ENCODE measurements at places on chromosomes 4 and X. TPM values are rescaled to one million over a fixed set of nuclear protein-coding genes. Genes with fewer than 3 reads are reported as not detected.

Gene CT45A10
- total RNA-seq, result not detected

Gene SERPINA7
- total RNA-seq, result not detected

DNA sequence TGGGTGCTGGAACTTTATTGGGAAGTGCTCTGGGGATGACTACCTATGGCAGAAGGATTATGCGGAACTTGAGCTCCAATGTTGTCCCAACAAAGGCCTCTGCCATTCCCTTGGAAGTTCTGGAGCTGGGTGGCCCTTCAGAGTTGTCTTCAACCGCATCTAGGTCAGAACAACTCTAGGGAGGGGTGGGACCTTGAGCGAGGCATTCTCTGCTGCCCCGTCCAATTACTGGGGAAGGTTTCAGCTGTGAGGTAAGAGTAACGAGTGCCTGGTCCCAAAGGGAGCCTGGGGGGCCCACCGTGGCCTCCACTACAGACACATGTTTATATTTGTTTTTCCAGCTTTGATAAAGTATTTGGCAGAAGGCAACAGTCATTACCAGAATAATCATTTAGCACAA lies 79.4 kb downstream of the MAOA start:
- H3K4me1 ChIP-seq, result no peaks in the 10 kb centered on the region
- no peaks in the 10 kb centered on the region for H3K36me3 ChIP-seq

Gene TLL1
- not detected for total RNA-seq

GRCh38 chr4:168683595-168683994 lies 186.7 kb downstream of the PALLD start:
- H3K4me1 ChIP-seq, result no peaks in the 10 kb centered on the region
- H3K27me3 ChIP-seq, result no peaks in the 10 kb centered on the region
- H3K36me3 ChIP-seq, result no peaks in the 10 kb centered on the region
- no peak for DNase-seq
- no peak overlapping the region for H3K27ac ChIP-seq

GRCh38 chr4:84825701-84826341 lies 140.7 kb downstream of the WDFY3 start:
- DNase-seq, result no peak
- H3K4me3 ChIP-seq, result no peak overlapping the region
- no peaks in the 10 kb centered on the region for H3K4me1 ChIP-seq
- no peaks in the 10 kb centered on the region for H3K36me3 ChIP-seq

Gene MUC7
- not detected for total RNA-seq

Gene CSN1S1
- not detected for total RNA-seq

GRCh38 chr4:89422441-89422990 lies 114.9 kb upstream of the GPRIN3 start:
- no peak overlapping the region for H3K4me3 ChIP-seq
- H3K27ac ChIP-seq, result no peak overlapping the region
- H3K27me3 ChIP-seq, result no peaks in the 10 kb centered on the region
- no peaks in the 10 kb centered on the region for H3K4me1 ChIP-seq

DNA sequence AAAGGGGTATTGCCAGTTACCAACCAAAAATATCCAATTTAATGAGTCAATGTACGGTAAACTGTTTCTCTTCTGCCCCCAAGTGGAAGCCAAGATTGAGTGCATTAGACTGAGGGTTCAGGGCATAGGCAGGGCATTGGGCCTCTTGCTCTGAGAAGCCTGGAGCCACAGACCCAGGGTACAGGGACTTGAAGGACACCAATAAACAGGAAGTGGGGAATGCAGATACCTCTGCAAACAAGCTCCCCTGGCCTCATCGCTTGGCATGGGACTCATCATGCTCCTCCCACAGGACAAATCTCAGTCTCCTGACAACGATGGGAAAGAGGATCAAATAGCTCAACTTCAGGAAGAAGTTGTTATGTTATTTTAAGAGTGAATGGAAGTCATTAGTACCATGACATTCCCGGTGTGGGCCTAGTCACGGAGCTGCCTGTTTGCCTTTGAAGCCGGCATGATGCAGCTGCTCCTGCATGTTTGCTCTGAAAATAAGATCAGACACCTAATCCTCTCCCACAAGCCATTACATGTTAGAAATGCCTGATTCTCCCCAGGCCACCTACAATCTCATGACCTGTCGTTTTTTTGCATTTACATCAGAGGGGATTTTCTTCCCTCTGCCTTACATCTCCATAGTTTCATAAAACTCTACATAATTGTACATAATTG lies 224.2 kb downstream of the RCHY1 start:
- H3K4me1 ChIP-seq, result no peaks in the 10 kb centered on the region
- no peak for DNase-seq
- H3K27me3 ChIP-seq, result no peaks in the 10 kb centered on the region
- no peaks in the 10 kb centered on the region for H3K36me3 ChIP-seq

Gene NDP
- not detected for total RNA-seq

GRCh38 chr4:6272863-6273660 lies 3.4 kb downstream of the WFS1 start:
- no peaks in the 10 kb centered on the region for H3K36me3 ChIP-seq
- H3K4me1 ChIP-seq, result peaks cover 13% of the 10 kb centered on the region
- no peak overlapping the region for H3K4me3 ChIP-seq
- H3K27me3 ChIP-seq, result peaks cover 30% of the 10 kb centered on the region

DNA sequence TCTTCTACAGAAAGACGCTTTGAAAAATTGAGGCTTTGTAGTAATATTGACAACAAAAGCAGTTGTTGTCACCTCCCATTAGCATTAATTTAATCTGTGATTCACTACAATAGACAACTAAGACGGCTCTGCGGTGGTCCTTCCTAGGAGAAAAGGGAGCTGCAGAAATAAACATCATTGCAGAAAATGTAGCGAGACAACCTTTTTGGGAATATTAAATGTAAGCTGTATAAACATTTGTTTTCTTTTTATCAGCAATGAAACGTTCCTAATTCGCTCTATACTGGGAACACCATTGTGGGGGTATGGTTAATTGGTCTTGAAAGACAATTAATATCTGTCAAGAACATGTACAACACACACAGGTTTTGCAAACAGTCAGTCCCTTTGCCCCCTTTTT lies 583.3 kb upstream of the TENM3 start:
- H3K4me3 ChIP-seq, result no peak overlapping the region
- H3K27me3 ChIP-seq, result no peaks in the 10 kb centered on the region
- no peak overlapping the region for H3K27ac ChIP-seq
- H3K36me3 ChIP-seq, result no peaks in the 10 kb centered on the region

Gene CYLC1
- not detected for total RNA-seq

DNA sequence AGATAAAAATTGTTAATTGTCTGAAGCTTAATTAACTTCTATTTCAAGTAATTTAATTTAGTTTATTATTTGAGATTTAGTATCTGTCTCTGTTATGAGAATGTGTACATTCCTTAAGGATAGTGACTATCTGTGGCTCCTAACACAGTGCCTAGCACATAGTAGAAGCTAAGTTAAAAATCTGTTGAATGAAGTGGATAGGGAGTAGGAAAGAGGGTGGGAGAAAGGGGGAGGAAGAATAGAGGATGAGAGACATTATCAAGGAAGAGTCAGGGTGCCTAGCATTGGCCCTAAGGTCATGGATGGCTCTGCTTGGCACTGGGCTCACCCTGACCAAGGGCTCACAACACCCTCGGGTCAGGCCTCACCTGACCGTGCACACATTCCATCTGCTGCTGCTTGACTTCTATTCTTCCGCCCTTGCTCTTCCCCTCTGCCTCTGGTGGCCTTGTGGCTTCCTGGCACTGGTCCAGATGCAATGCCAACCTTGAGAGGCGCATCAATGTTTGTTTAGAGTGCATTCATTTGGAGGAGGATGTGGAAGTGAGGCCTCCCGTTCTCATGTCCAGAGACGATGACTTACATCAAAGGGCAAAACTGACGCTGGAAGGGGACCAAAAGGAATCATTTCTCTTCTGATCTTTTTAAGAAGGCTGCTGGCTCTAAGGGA lies 42.3 kb downstream of the TRIM2 start:
- DNase-seq, result no peak
- no peaks in the 10 kb centered on the region for H3K36me3 ChIP-seq
- H3K27me3 ChIP-seq, result peaks cover 3% of the 10 kb centered on the region
- no peak overlapping the region for H3K4me3 ChIP-seq
- peaks cover 14% of the 10 kb centered on the region for H3K4me1 ChIP-seq

DNA sequence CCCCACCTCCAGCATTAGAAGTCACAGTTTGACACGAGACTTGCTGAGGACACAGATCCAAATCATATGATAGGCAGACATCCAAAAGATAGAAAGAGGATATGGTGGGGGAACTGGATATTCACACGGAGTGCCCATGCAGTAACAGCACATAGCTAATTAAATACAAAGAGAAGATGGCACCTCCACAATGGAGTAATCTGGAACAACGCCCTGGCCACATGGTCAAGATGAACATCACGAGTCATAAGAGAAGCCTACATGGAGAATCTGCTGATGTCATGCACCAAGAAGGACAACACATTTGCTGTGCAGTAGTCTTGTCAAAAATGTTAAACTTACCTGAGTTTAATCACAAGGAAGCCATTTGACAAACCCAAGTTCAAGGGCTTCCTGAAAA lies 10.1 kb upstream of the LOC101059915 start:
- H3K4me3 ChIP-seq, result no peak overlapping the region
- no peak for DNase-seq
- H3K4me1 ChIP-seq, result peaks cover 16% of the 10 kb centered on the region
- H3K27me3 ChIP-seq, result no peaks in the 10 kb centered on the region

GRCh38 chr4:56197387-56197786 lies 189.9 kb downstream of the AASDH start:
- no peak overlapping the region for H3K27ac ChIP-seq
- H3K36me3 ChIP-seq, result no peaks in the 10 kb centered on the region
- H3K27me3 ChIP-seq, result peaks cover 19% of the 10 kb centered on the region
- DNase-seq, result no peak
- no peak overlapping the region for H3K4me3 ChIP-seq

Gene CACNA1F
- 1.7 TPM for total RNA-seq

GRCh38 chrX:17758382-17758781 lies 21.1 kb downstream of the SCML1 start:
- H3K4me1 ChIP-seq, result peaks cover 1% of the 10 kb centered on the region
- no peak overlapping the region for H3K27ac ChIP-seq
- no peaks in the 10 kb centered on the region for H3K27me3 ChIP-seq
- DNase-seq, result no peak

DNA sequence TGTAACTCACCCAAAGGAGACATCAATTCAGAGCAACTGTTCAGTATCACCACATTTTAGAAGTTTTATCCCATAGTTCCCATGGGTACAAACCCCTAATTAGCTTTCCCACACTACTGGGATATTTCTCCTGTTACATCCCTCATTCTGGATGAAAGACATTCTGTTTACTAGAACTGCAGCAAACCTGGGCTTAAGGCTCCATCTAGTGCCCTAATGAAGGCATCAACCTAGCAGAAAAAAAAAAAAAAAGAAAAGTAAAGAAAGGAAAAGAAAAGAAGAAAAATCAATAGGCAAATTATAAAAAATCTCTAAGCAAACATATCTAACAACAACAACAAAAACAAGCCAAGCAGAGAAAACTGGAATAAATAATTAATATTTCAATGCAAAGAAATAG lies 133.7 kb upstream of the CPXCR1 start:
- no peaks in the 10 kb centered on the region for H3K36me3 ChIP-seq
- no peak overlapping the region for H3K27ac ChIP-seq
- DNase-seq, result no peak
- no peaks in the 10 kb centered on the region for H3K4me1 ChIP-seq

DNA sequence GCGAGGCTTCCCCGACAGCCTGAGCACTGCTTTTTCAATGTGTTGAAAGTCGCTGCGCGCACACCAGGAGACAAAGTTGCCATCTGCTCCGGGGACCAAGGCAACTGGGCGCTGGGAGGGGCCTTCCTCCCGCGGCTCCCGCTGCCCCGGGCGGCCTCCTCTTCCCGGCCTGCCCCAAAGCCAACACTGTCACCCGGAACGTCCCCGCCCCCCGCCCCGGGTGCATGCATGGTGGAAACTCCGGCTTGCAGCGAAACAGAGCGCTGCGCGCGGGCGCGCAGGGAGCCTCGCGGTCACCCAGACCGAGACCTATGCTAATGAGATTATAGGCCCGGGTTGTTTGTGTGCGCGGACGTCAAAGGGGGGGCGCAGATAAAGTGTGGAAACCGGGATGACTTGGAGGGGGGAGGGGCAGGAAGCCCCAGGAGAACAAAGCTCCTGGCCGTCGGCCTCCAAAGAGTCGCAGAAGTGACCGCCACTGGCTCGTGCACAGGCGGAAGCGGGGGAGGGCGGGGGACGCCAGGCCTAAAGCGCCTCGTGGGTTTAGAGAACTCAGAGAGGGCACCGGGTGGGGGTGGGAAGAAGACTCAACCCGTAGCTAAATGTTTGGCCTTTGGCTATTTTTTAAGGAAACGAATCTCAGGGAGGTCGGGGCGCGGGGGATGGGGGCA lies 88.8 kb downstream of the BCOR start:
- no peaks in the 10 kb centered on the region for H3K36me3 ChIP-seq
- H3K4me1 ChIP-seq, result peaks cover 26% of the 10 kb centered on the region
- H3K27ac ChIP-seq, result no peak overlapping the region
- peak; percentile 57 for DNase-seq
- peak overlapping the region; percentile 78 for H3K4me3 ChIP-seq

DNA sequence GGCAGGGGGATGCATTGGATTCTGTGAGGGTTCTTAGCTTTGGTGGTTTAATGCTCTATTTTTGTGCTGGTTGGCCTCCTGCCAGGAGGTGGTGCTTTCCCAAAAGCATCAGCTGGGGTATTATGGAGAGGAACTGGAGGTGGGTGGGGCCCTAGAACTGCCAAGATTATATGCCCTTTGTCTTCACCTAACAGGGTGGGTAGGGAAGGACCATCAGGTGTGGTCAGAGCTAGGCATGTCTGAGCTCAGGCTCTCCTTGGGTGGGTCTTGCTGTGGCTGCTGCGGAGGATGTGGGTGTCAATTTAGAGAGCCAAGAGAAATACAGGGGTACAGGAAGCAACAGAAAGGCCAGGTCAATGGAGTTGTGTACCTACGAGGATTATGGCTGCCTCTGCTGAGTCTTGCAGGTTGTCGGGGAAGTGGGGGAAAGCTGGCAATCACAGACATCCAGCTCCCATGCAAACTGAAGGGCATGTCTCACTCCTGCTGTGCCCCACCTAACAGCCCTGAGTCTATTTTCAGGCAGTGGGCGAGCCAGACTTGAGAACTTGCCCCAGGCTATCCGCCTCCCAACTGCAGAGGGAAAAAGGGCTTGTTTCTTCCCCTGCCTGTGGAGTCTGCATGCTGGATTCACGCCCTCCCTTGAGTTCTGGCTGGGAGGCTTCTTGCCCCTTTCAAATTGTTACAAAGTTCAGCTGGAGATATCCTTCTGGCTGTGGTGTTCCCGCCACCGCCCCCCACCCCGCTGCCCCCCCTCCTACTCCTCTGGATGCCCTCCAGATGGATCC lies 212.0 kb downstream of the COMMD8 start:
- no peaks in the 10 kb centered on the region for H3K4me1 ChIP-seq
- no peaks in the 10 kb centered on the region for H3K27me3 ChIP-seq
- DNase-seq, result no peak

Gene TCEAL1
- total RNA-seq, result 10.1 TPM

- H3K36me3 ChIP-seq, result peaks cover 2% of the 10 kb centered on the region
- H3K27me3 ChIP-seq, result peaks cover 7% of the 10 kb centered on the region
- peak overlapping the region; percentile 47 for H3K4me3 ChIP-seq
- peaks cover 22% of the 10 kb centered on the region for H3K4me1 ChIP-seq
- peak overlapping the region; percentile 90 for H3K27ac ChIP-seq
- peak; percentile 51 for DNase-seq
Observed at GRCh38 chr4:2787230-2788100, 5.4 kb upstream of the SH3BP2 start.

GRCh38 chrX:15405846-15406245 lies 21.6 kb upstream of the VEGFD start:
- H3K27me3 ChIP-seq, result no peaks in the 10 kb centered on the region
- H3K4me3 ChIP-seq, result no peak overlapping the region
- peaks cover 1% of the 10 kb centered on the region for H3K4me1 ChIP-seq

GRCh38 chr4:2940267-2941137 lies 22.7 kb downstream of the NOP14 start:
- no peak overlapping the region for H3K4me3 ChIP-seq
- H3K27me3 ChIP-seq, result no peaks in the 10 kb centered on the region
- peaks cover 33% of the 10 kb centered on the region for H3K4me1 ChIP-seq
- peak; percentile 22 for DNase-seq
- H3K36me3 ChIP-seq, result peaks cover 25% of the 10 kb centered on the region
- H3K27ac ChIP-seq, result peak overlapping the region; percentile 11

All from activated naive CD8-positive, alpha-beta T cell treated with anti-CD3 and anti-CD28 coated beads, Interleukin-2, amount 10 ng/mL, durations not matched to agents 7 days and 5 days (primary cell).